Cardiac muscle cell (in vitro differentiated cells and primary cell): ENCODE measurements at places on chromosomes 16 and 17. TPM values are rescaled to one million over a fixed set of nuclear protein-coding genes. Genes with fewer than 3 reads are reported as not detected.

The GP1BA gene
- not detected in 2 replicates for total RNA-seq

The NUPR1 gene
- total RNA-seq, result not detected in 2 replicates

The DNASE1L2 gene
- 1.1 and 1.5 TPM in 2 replicates for total RNA-seq

The KREMEN2 gene
- 2.6 and 3.9 TPM in 2 replicates for total RNA-seq

The CHMP6 gene
- 35.5 and 41.4 TPM in 2 replicates for total RNA-seq

The SDR42E2 gene
- total RNA-seq, result 0.06 TPM in 1 of 2 replicates, not detected in the other

The VTN gene
- total RNA-seq, result 4.3 and 5.2 TPM in 2 replicates

The TBC1D26 gene
- total RNA-seq, result 2.2 and 2.6 TPM in 2 replicates

The GNPTG gene
- 60.3 and 62.7 TPM in 2 replicates for total RNA-seq

The CSH1 gene
- total RNA-seq, result not detected in 2 replicates

The NOL3 gene
- 33.7 and 40.6 TPM in 2 replicates for total RNA-seq

The AOC2 gene
- 2.5 and 5.6 TPM in 2 replicates for total RNA-seq
